Body of pancreas (tissue), 4 donors: ENCODE measurements at places on chromosomes 3 and 15. TPM values are rescaled to one million over a fixed set of nuclear protein-coding genes. Genes with fewer than 3 reads are reported as not detected.

DNA sequence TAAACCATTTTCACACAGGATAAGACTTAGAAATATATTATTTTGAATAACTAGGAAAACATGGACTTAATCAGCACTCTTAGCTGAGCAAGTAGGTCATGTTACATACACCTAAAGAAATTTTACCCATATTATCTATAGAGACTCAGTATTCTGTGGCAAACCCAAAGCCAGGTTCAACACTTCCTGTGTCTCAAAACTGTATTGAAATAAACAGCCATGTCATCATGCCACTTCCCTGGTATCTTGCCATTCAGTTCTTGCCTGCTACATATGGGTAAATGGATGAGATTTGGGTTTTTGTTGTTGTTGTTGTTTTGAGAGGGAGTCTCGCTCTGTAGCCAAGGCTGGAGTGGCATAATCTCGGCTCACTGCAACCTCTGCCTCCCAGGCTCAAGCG, 141.5 kb upstream of the PLXND1 start:
- H3K4me1 ChIP-seq, result no peaks in the 10 kb centered on the region
- no peak overlapping the region for H3K4me3 ChIP-seq
- no peaks in the 10 kb centered on the region for H3K36me3 ChIP-seq

- no peak overlapping the region for H3K27ac ChIP-seq
- H3K36me3 ChIP-seq, result peaks cover 37% of the 10 kb centered on the region
- no peak overlapping the region for H3K4me3 ChIP-seq
- no peaks in the 10 kb centered on the region for H3K4me1 ChIP-seq
Measured at GRCh38 chr3:50100956-50101845, 12.5 kb downstream of the RBM5 start.

DNA sequence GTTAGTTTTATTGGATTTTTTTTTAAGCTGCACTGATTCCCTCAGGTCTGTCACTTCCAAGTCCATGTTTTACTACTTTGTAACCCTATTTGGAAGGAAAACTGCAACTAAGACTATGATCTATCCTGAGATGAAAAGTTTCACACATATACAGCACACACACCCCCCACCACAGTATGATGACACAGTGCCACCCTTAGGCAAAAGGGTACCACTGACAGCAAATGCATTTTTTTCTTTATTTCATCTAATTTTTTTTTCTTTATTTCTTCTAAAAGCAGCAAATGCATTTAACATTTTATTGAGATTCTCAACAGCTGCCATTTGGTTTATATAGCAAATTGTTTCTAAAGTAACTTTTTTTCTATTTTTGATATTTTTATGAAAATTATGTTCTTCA, 21.2 kb downstream of the NGRN start:
- no peak for DNase-seq
- no peaks in the 10 kb centered on the region for H3K36me3 ChIP-seq
- H3K27me3 ChIP-seq, result no peaks in the 10 kb centered on the region

DNA sequence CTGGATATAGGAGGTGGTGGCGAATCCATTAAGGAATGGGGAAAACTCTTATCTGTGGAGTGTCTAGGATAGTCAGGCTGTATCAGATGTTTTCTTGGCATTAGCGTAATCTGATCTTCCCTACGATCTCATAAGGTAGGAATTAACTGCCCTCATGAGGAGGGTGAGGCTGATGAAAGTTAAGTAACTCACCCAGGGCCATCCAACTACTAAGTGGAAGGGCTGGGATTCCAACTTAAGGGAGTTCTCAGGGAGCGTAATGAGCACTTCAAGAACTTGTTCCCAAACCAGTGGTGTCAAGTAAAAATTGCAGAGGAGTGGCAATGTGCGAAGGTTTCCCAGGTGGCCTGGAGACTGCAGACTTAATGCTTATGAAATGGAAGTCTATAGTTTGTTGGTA, 55.9 kb upstream of the OSBPL11 start:
- no peak overlapping the region for H3K27ac ChIP-seq
- no peak for DNase-seq
- no peaks in the 10 kb centered on the region for H3K27me3 ChIP-seq
- H3K36me3 ChIP-seq, result no peaks in the 10 kb centered on the region
- H3K4me1 ChIP-seq, result no peaks in the 10 kb centered on the region

- H3K36me3 ChIP-seq, result no peaks in the 10 kb centered on the region
- H3K27ac ChIP-seq, result no peak overlapping the region
- H3K4me1 ChIP-seq, result no peaks in the 10 kb centered on the region
- H3K27me3 ChIP-seq, result no peaks in the 10 kb centered on the region
- H3K4me3 ChIP-seq, result no peak overlapping the region
Measured at GRCh38 chr3:100954199-100954935, 38.9 kb downstream of the ABI3BP start.

USP50 gene
- not detected for total RNA-seq

ARPIN gene
- total RNA-seq, result 23.1 TPM

DNA sequence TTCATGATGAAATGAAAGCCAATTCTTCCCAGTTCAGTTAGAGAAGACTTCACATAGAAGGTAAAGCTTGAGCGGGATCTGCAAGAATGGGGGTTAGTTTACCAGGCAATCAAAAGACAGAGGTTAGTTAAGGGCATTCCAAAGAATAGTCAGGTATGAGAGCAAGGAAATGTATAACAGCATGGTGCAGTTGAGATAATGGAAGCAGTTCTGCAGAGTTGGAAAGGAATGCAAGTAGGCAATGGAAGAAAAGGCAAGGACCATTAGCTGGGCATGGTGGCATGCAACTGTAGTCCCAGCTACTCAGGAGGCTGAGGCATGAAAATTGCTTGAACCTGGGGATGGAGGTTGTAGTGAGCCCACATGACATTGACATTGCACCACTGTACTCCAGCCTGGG, 55.0 kb downstream of the LSAMP start:
- H3K27me3 ChIP-seq, result no peaks in the 10 kb centered on the region
- no peaks in the 10 kb centered on the region for H3K36me3 ChIP-seq
- no peaks in the 10 kb centered on the region for H3K4me1 ChIP-seq
